Pericardium fibroblast (primary cell): ENCODE measurements at places on chromosomes 11 and 22. TPM values are rescaled to one million over a fixed set of nuclear protein-coding genes. Genes with fewer than 3 reads are reported as not detected.

Gene F2
- not detected in 2 replicates for total RNA-seq

Gene DNAJB7
- not detected in 2 replicates for total RNA-seq

Gene EI24
- total RNA-seq, result 85.5 and 111 TPM in 2 replicates

Gene SLC22A25
- not detected in 2 replicates for total RNA-seq
